ENCODE measurements at places on chromosomes 12 and 14.

- DNase-seq: no peak
Observed at GRCh38 chr12:89825591-89826449, 117.2 kb upstream of the ATP2B1 start.

- no peak for DNase-seq
Observed at GRCh38 chr14:68813318-68813838, 20.5 kb upstream of the ZFP36L1 start.

- no peak for DNase-seq
Observed at GRCh38 chr12:70275045-70275444, 31.8 kb downstream of the CNOT2 start.

DNA sequence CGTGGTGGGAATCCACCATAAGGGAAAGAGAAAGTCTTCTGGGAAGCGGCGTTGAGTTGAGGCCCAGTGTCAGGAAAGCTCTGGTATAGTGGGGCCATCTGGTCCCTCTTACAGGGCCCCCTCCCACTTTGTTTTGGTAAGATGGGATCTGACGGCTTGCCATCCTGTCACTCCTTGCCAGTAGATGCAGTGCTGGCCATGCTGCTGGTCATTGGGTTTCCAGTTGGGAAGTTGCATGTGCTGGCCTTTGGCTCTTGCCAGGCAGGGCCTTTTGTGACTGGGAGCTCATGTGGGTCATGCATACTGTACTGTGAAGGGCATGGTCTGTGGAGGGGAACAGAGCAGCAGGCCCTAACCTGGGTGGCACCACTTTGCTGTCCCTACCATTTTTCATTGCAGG lies 3.8 kb downstream of the TRAF3 start:
- no peak for DNase-seq

DNA sequence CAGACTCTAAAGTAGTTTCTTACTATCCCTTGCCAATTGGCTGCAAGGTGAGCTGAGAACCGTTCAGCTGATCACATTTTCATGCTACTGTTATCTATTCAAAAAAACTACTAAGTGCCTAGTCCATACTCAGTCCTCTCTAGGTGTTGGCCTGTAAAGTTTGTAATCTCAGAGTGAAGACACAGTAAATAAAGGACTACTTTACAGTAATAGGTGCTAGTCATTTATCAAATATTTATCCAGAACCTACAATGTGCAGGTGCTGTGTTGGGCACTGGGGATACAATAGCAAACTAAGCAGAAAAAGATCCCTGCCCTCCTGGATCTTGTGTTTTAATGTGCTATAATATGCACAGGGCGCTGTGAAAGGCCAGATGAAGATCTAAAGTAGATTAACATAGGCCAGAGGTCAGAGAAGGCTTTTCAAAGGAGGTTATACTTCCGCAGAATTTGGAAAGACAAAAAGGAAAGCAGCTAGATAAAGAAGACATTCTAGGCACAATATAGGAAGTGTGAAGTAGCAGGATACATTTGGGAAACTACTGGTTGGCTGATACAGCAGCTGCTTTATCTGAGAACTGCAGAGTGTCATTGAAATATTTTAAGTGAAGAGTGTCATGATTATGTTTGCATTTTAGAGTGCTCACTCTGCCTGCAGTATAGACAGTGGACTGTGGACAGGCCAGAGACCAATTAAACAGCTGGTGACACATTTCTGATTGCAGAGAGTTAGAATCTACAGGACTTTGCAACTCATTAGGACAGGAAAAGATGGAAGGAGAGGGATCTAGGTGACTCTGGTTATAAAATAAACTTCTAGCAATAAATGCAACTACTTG lies 8.0 kb upstream of the ACTR10 start:
- DNase-seq: no peak
